ENCODE measurements at places on chromosomes 4 and X. TPM values are rescaled to one million over a fixed set of nuclear protein-coding genes. Genes with fewer than 3 reads are reported as not detected.

The DOCK11 gene
- 30.8 TPM for total RNA-seq

GRCh38 chr4:86935853-86936733 lies 1.3 kb downstream of the AFF1 start:
- DNase-seq: peak; percentile 63

- no peak for DNase-seq
Observed at GRCh38 chr4:6549890-6550620, 24.9 kb upstream of the MAN2B2 start.

- no peak for DNase-seq
Observed at GRCh38 chr4:174613979-174614378, 91.7 kb upstream of the HPGD start.

DNA sequence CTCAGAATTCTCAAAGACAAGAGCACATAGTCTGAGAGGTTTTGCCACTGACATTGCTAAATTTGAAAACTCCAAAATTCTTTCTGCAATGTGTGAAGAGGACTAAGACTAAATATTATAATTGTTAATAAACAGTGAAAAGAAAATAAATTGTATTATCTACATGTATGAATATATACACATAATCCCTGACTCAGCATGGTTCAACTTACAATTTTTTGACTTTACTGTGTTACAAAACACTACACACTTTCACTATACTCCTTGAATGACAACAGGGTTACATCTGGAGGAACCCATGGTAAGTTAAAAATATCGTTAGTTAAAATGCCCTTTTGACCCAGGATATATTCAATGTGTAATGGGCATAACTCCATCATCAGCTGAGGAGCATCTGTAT lies 2017.2 kb upstream of the TENM3 start:
- DNase-seq: no peak

The EDA2R gene
- 21.0 TPM for total RNA-seq

The PTPN13 gene
- 55.2 TPM for total RNA-seq

GRCh38 chrX:141258080-141258479 lies 15.8 kb upstream of the SPANXC start:
- no peak for DNase-seq

- no peak for DNase-seq
Observed at GRCh38 chr4:14841801-14842768, 160.2 kb upstream of the CPEB2 start.

- peak; percentile 63 for DNase-seq
Observed at GRCh38 chrX:17046478-17047097, 100.1 kb downstream of the REPS2 start.

DNA sequence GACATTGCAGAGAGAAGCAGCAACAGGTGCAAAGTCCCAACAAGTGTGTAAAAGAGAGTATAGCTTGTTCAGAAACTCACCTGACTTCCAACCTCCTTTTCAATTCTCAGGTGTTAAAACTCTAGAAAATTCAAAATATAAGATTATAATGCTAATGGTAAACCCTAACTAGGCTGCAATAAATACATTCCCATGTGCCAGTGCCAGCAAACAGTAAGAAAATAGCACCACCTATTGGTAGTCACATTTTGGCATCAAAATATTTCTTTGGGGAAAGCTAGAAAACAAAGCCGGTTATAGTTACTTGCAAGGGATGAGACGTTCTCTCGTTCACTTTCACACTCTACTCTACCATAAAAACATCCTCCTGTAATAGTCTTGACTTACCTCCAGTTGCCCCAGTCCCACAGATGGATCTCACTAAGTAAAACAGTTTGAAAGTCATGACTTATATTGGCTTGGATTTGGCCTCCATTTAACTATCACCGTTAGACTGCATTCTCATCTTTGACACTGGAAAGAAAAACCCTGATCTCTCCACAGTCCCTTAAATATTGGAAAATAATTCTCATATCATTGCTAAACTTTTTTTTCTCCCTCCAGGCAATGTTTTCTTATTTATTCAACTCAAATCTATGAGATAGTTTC lies 9.6 kb downstream of the BMP3 start:
- peak; percentile 56 for DNase-seq

The DOK7 gene
- total RNA-seq: under 0.01 TPM

DNA sequence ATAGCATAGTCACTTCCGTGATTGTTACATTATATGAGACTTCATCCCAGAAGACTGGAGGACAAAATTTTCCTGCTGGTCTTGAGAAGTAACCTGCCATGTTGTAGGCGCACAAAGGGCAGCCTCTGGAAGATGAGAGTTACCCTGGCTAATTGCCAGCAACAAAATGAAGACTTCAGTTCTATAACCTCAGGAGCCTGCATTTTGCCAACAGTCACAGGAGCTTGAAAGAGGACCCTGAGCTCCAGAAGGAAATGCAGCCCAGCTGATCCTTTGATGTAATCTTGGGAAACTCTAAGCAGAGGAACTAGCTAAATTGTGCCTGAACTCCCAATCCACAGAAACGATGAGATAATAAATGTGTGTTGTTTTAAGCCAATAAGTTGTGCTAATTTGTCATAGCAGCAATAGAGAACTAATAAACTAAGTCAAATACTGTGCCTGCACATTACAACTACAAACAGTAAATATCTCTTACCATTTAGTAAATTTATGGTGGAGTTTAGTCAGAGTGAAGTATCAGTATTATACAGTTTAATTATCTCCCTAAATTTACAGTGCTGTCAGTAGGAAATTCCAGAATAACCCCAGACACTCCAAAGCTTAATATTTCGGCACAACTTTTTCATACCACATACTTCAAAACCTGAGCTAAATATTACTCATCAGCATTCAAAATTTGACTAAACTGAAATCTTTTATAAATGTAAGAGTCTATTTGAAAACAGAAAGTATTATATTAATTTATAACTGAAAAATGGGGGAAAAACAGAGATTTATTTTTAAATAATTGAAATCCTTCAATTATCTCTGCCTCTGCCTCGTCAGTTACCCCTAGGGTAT lies 90.1 kb upstream of the MAPK10 start:
- DNase-seq: no peak

DNA sequence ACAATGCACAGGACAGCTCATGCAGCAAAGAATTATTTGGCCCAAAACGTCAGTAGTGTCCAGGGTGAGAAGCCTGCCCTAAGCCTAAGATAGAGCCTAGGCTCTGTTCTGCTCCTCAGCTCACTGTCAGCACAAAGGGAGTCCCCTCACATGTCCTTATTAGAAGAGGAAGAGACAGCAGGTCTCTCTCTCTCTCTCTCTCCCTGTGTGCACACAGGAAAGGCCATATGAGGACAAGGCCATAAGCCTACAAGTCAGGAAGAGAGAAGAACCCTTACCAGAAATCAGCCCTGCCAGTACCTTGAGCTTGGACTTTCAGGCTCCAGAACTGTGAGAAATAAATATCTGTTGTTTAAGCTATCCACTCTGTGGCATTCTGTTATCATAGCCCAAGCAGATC lies 20.4 kb downstream of the FAM184B start:
- DNase-seq: no peak

GRCh38 chr4:108644237-108644636 lies 6.2 kb upstream of the OSTC start:
- no peak for DNase-seq

- DNase-seq: no peak
Observed at GRCh38 chrX:78693536-78693935, 34.4 kb upstream of the RTL3 start.

The RPS6KA6 gene
- 3.3 TPM for total RNA-seq

The GAB3 gene
- total RNA-seq: 4.1 TPM

- DNase-seq: no peak
Observed at GRCh38 chrX:128012015-128012414, 40.2 kb downstream of the ACTRT1 start.

- no peak for DNase-seq
Observed at GRCh38 chrX:124217304-124218251, 114.9 kb upstream of the TEX13D start.

GRCh38 chr4:78990938-78991810 lies 51.9 kb upstream of the PAQR3 start:
- no peak for DNase-seq

The PIM2 gene
- 2.3 TPM for total RNA-seq

The ZNF157 gene
- total RNA-seq: 0.17 TPM

DNA sequence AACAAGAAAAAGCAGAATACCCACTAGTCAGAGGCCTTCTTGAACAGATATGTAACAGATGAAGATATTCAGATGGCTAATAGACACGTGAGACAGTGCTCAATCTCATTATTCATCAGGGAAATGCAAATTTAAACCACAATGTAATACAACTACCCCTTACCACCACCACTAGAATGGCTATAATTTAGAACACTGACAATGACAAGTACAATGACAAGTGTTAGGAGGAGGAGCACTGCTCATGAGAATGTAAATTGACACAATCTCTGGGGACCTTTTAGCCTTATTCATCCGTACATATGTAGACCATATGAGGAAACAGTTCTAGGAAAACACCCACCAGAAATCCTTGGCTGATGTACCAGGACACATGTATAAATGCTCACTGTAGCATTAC lies 13.1 kb downstream of the ZNF81 start:
- no peak for DNase-seq

GRCh38 chr4:89939546-89939945 lies 44.9 kb downstream of the MMRN1 start:
- DNase-seq: peak; percentile 19

The AFF2 gene
- total RNA-seq: under 0.01 TPM

The SLC49A3 gene
- 3.9 TPM for total RNA-seq

GRCh38 chr4:99651016-99651769 lies 6.4 kb downstream of the C4orf54 start:
- no peak for DNase-seq

DNA sequence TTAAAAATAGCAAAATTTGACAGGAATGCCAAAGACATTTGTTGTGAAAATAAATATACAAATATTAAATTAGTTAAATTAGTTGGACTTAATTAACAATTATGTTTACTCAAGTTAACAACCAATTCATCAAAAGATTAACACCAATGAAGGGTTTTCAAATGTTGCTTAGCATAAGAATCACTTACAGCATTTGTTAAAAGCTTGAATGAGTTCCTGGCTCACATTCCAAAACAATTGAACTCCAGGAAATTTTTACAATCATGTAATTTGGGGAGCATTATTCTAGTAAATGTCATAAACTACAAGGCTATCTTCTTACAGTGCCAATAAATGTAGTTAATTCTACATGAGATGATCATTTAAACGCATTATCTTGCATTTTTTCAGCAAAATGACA lies 249.7 kb upstream of the MAGEB2 start:
- DNase-seq: no peak

The TEX13C gene
- not detected for total RNA-seq

The NCAPG gene
- 10.1 TPM for total RNA-seq

DNA sequence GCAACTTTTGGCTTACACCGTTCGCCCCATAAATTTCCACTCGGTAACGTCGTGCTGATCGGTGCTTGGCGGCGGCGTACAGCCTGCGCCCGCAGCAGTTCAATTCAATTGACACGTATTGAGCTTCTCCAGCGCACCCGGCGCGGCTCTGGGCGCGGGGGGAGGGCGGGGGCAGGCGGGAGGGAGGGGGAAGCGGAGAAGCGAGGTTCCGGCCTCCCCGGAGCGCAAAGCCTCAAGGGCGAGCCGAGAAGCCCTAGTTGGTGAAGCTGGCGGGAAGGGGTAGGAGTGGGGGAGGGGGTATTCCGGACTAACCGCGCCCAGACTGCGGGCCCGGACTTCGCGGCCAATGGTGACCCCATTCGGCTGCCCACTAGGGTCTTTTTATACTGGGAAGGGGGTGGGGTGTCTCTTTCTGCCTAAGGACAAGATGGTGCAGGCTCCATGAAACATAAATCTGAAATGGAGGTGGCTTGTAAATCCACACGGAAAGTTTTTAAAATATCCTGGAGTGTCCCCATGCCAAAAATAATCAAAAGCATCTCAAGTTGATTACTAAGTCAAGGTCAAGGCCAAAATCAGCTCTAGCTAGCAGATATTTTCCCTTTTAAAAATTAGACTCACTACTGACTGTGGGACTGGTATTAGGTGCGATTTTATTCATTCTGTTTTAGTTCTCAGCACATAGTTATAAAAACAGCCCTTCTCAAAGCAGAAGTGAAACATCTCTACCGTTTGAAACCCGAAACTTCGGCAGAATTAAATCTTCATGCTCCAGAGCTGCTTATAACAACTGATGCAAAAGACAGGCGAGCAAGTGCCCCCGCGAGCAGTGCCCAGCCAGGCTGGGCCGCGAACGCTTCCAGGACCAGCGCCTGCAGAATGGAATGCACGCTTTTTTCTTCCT lies 1.5 kb upstream of the BCOR start:
- no peak for DNase-seq

The NUDT10 gene
- 1.8 TPM for total RNA-seq

GRCh38 chrX:66262807-66263206 lies 98.8 kb downstream of the HEPH start:
- DNase-seq: no peak

DNA sequence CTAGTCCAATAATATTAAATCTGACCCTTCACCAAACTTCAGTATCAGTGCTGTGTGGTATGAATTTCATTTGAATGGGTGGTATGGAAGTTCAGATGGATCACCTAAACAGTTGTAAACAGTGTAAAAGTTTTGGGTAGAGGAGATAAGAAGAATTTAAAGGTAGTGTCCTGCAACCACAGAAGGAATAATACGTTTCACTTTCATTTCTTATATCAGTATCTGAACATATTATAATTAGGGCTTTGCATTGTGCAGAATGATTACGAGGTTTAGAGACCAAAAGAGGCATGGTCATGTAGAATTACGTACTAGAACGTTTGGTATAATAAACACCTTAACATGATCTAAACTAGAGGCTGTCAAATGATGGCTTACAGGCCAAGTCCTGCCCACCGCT lies 116.1 kb downstream of the PDLIM5 start:
- no peak for DNase-seq

GRCh38 chrX:68936608-68937007 lies 107.8 kb downstream of the EFNB1 start:
- peak; percentile 81 for DNase-seq

- DNase-seq: no peak
Observed at GRCh38 chr4:1211371-1211770, 37.6 kb downstream of the CTBP1 start.

The MUC7 gene
- not detected for total RNA-seq

The HSFX3 gene
- total RNA-seq: not detected

DNA sequence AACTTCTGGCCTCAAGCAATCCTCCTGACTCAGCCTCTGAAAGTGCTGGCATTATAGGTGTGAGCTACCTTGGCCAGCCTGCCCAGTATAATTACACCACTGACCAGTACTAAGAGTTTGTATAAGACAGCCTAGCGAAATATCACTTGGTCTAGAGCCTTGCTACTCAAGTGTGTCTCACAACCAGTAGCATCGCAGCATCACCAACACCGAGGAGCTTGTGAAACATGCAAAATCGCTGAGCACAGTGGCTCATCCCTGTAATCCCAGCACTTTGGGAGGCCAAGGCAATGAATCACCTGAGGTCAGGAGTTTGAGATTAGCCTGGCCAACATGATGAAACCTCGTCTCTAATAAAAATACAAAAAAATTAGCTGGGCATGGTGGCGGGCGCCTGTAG lies 102.0 kb upstream of the GATB start:
- peak; percentile 24 for DNase-seq

The FRMD7 gene
- 0.26 TPM for total RNA-seq

DNA sequence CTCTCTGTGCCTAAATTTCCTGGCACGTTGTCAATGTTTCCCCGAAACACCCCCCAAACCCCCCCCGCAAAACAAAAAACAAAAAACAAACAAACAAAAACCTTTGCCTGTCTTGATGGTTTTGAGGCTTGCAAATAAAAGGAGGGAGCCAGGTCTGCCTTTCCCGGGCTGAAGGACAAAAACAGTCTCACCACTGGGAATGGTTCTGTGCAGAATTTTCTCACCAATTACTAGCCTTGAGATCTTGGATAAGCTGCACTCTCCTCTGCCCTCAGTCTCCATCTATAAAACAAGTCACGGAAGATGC lies 15.5 kb downstream of the NKX3-2 start:
- no peak for DNase-seq

All from fibroblast of lung (primary cell).